ENCODE measurements at places on chromosomes 12 and 14.
A peak's percentile ranks its signal among the peaks of the same experiment; 100 is the strongest.

GRCh38 chr14:87055007-87055406, 938.0 kb downstream of the GALC start:
- no peak for DNase-seq

GRCh38 chr12:93976024-93976423, 172.4 kb upstream of the PLXNC1 start:
- no peak for DNase-seq

- no peak for DNase-seq
Observed at GRCh38 chr14:23339506-23340268, 13.0 kb downstream of the SLC22A17 start.

DNA sequence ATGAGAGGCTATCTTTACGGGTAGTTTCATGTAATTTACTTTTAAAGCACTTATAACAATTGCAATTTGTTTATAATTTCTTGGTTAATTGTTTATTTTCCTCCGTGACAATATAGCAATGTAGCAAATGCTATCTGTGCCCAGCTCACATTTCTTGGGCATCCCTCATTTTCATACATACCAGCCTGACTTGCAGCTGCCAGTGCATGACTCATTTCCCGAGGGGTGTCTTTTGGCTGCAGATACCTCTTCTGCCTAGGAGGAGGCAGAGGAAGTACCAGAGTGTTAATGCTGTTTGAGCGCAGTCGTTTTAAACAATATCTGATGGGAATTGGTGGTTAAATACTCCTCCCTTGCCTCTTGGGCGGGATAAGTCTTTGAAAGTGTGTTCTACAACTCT, 104.2 kb upstream of the ABCD2 start:
- DNase-seq, result peak; percentile 70

DNA sequence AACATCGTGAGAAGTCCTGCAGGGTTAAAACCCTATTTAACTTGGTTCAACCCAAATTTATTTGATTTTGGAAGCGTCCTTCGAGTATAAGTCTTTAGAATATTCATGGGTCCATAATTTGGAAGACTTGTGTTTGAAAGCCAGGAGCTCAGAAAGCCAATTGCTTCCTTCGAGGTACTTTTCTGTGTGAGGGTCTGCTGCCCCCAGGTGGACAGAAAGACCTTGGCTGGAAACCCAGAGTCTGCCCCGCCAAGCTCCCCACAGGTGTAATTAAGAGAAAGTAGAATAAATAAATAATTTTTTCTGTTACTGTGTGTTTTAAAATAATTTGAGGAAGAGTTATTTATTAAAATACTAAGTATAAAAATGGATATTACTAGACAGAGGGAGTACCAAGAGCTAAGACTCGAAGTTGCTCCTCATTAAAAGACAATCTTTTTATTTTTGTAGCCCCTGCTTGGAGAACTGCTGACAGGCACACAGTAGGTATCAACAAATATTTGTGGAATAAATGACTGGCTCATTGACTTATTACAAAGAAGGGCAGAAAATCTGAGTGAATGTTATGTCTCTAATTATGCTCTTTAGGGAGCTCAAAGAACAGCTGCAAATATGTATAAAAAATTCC, 105.8 kb downstream of the PAH start:
- DNase-seq, result no peak

GRCh38 chr12:83067981-83068380, 381.3 kb downstream of the TMTC2 start:
- DNase-seq, result no peak

DNA sequence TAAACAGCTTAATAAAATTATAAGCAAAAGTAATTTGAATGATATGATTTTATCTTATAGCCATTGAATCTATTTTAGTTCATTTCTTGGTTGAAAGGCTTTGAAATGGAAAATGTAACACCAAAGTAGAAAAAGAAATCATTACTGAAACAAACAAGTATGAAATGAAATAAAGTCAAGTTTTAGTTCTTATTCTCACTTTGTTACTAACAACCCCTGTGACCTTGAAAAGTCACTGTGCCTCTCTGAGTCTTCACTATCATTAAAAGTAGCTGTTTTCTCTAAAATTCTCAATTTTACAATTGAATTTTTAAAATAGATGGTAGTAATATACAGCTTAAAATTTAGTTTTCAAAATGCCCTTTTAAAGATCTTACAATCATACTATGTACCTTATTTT, 32.4 kb upstream of the SLC17A8 start:
- DNase-seq, result no peak

DNA sequence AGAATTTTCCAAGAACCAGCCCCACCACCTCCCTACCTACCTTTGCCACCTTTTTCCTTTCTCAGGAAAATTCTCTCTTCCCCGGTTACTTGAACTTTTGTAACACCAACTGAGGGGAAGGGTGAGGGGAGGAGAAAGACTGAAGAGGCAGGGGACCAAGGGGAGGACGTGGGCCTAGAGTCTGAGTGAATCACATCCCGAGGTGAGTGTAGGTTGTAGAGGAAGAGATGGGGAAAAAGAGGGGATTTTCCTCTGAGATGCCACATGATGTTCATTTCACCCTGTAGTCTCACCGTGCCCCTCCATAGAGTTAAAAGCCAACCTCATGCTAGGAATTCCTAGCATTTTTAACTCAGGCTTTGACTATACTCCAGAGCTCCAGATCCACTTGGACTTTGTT, 311.8 kb downstream of the RPAP3 start:
- no peak for DNase-seq

GRCh38 chr14:23379366-23380196, 2.7 kb downstream of the CMTM5 start:
- no peak for DNase-seq

DNA sequence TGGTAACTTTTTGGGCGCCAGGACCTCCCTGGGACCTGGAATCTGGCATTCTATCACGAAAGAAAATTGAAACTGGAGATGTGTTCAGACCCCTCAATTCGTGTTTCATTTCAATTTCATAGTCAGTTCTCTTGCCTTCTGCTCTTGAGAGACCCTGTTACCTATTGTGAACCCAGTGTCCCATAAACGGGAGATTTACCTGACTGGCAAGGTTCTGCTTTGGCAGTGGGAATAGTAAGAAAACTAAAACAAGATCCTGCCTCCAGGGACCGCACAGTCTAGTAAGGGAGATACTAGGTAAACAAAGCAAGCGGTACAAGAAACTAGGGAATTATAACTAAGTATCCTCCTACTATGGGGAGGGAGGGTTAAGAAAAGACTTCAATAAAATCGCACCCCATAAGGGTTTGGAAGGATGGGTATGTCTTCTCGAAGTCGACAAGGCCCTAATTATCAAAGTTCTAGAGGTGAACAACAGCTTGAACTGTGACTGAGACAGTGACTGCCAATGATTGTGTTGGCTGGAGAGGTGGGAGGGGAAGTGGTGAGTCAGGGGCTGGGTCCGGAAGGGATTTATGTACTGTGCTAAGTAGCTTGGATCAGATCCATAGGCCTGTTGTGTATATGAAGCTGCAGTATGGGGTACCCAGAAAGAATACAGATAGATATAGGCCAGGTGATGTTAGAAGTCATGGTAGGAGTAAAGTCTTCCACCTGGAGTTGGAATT, 754 bp downstream of the ACSS3 start:
- DNase-seq, result peak; percentile 46

GRCh38 chr14:21267431-21267845, 1.8 kb downstream of the HNRNPC start:
- DNase-seq, result no peak

- DNase-seq, result no peak
Observed at GRCh38 chr12:113116875-113117274, 18.7 kb downstream of the RASAL1 start.

Data from tibial artery (tissue), 4 donors.